Omental fat pad (tissue), 4 donors: ENCODE measurements at places on chromosomes 7 and 10. TPM values are rescaled to one million over a fixed set of nuclear protein-coding genes. Genes with fewer than 3 reads are reported as not detected.

Gene SPAG6
- not detected for total RNA-seq

Gene BICC1
- total RNA-seq = 31.0 TPM

Gene FANK1
- total RNA-seq = 1.3 TPM

Gene DOCK1
- total RNA-seq = 82.3 TPM

Gene SUN3
- total RNA-seq = not detected

Gene SPDYE1
- not detected for total RNA-seq

Gene BAIAP2L1
- 6.3 TPM for total RNA-seq

Gene PDZD7
- 3.3 TPM for total RNA-seq

Gene WNT2
- total RNA-seq = 0.95 TPM

Gene UCN3
- not detected for total RNA-seq

Gene CADPS2
- total RNA-seq = 32.1 TPM

Gene PLAC9
- 18.4 TPM for total RNA-seq

Gene FGFBP3
- total RNA-seq = 0.44 TPM

Gene NUTM2B
- total RNA-seq = 0.84 TPM

Gene GOLGA7B
- 0.50 TPM for total RNA-seq

Gene GATAD1
- 55.5 TPM for total RNA-seq

DNA sequence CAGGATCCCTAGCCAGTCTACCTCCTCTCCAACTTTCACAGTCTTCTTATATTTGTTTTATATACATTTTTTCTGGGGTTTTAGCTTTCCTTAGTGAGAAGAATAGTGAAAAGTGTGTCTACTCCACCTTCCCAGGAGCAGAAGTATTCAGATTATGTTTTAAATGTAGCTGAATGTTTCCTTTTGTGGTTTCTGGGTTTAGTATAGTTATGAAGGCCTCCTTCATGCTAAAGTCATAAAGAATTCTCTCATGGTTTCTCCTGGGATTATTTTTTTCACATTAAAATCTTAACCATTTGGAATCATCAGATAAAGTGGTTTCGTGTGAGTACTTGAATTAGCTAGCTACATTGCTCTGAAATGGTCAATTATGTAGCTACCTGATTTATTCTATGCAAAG lies 50.9 kb downstream of the ANKMY2 start:
- DNase-seq = no peak

GRCh38 chr7:102012941-102013461 lies 195.6 kb downstream of the CUX1 start:
- DNase-seq = no peak

GRCh38 chr7:119562839-119563238 lies 710.1 kb upstream of the KCND2 start:
- DNase-seq = no peak

GRCh38 chr7:158525648-158526484 lies 61.8 kb downstream of the PTPRN2 start:
- no peak for DNase-seq

GRCh38 chr7:38374507-38374906 lies 101.1 kb upstream of the TARP start:
- peak; percentile 69 for DNase-seq

- DNase-seq = no peak
These were observed 29.5 kb upstream of the ARHGAP22 start for GRCh38 chr10:48634198-48634983.

- DNase-seq = no peak
These were observed 28.4 kb upstream of the GPNMB start for GRCh38 chr7:23218196-23218595.

DNA sequence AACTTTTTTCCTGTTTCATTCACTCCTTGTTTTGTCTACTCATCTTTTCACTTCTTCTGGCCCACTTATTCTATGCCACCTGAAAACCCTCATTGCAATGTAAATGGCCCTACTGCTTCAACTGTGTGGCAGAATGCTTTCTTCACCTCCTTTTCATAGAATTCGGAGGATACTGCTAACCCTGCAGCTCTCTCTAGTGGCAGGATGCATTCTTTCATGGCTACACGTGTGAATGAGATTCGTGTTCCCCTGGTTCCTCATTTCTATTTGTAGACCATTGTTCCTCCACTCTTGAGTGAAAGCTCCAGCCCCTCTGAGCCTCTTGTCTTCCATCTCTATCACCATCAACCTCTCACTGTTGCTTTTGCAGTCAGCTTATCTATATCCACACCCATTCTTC lies 20.9 kb upstream of the CYP26C1 start:
- DNase-seq = no peak

GRCh38 chr7:155136619-155137243 lies 66.6 kb downstream of the HTR5A start:
- DNase-seq = no peak

GRCh38 chr7:69739190-69739589 lies 140.9 kb downstream of the AUTS2 start:
- DNase-seq = no peak

GRCh38 chr7:27183682-27184336 lies 1.2 kb downstream of the HOXA11 start:
- DNase-seq = no peak

DNA sequence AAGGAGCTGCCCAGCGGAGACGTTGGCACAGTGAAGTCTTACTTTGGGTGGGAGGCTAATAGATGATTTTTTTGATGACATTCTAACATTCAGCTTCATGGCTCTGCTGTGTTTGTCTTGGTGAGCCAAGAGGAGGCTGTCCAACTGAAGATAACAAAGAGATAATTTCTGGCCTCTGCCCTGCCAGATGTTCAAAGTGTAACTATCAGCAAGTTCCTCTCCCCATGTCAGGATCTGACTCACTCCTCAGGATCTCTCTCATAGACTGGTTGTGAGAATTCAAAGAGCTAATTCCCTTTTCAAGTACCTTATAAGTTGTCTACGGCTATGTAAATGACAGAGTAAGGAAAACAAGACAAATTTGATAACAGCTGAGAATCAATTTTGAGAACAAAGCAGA lies 1340.9 kb downstream of the XPNPEP1 start:
- no peak for DNase-seq

- DNase-seq = no peak
These were observed 32.1 kb downstream of the PRKG1 start for GRCh38 chr10:51106311-51106945.

GRCh38 chr7:90853205-90853604 lies 257.1 kb downstream of the CDK14 start:
- DNase-seq = no peak

- no peak for DNase-seq
These were observed 60.5 kb downstream of the PYROXD2 start for GRCh38 chr10:98354491-98354890.

- DNase-seq = no peak
These were observed 156.8 kb upstream of the PHYHIPL start for GRCh38 chr10:59019603-59020002.

GRCh38 chr10:74977913-74978847 lies 133.3 kb upstream of the SAMD8 start:
- DNase-seq = no peak

GRCh38 chr10:76778914-76779795 lies 858.5 kb downstream of the KCNMA1 start:
- no peak for DNase-seq

DNA sequence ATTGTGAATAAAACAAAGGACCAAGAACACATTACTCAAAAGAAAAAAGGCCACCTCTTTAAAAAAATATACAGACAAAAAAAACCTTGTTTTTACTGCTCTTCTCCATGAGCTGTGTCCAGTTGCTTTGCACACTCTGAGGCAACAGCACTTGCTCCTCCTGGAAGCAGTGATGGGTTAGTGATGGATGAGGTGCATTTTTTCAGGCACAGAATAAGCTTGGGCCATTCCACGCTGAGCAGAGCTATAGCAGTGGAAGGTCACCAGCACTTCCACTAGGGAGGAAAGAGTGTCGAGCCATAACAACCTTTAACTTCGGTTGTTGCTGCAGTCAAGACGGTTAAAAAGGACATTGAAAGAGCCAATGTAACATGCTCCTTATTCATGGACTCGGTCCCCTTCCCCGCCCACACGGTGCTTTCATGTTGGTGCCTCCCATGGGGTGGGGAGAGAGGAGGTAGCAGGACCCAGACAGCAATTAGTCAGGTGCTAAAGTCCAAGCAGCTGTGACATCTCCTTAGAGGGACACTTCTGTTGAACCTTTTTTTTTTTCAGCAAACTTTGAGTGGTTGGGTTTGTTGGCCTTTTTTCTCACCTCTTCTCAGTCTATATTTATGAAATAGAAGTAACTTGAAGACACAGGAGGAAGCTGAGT lies 136.5 kb upstream of the ADARB2 start:
- no peak for DNase-seq

DNA sequence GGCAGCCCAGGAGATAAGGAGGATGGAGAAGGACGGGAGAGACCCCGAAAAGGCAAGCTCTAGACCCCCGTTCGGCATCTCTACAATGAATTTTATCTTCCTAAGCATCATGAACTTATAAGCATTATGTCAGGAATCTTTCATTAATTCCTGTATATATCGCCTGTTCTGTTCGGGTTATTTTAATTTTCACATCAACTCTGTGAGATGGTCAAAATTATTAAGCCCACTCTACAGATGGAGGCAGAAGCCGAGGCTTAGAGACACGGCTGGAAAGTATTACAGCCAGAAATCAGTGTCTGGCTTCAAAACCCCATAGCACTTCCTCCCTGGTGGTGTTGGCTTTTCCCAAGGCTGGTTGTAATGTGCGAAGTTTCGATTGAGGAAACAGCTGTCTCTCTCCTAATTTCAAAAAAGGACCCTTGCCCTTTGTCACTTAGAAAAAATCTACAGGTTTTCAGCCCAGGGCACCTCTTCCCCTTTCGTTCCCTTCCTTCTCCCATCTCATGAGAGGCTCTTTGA lies 1.5 kb upstream of the GRM8 start:
- DNase-seq = no peak
